Activated CD4-positive, CD25-positive, alpha-beta regulatory T cell treated with anti-CD3 and anti-CD28 coated beads, Interleukin-2, amount 50 U/mL, for 16 hours (primary cell): ENCODE measurements at places on chromosomes 1 and 21.

GRCh38 chr1:189682591-189682990 lies 795.1 kb downstream of the BRINP3 start:
- DNase-seq = no peak

DNA sequence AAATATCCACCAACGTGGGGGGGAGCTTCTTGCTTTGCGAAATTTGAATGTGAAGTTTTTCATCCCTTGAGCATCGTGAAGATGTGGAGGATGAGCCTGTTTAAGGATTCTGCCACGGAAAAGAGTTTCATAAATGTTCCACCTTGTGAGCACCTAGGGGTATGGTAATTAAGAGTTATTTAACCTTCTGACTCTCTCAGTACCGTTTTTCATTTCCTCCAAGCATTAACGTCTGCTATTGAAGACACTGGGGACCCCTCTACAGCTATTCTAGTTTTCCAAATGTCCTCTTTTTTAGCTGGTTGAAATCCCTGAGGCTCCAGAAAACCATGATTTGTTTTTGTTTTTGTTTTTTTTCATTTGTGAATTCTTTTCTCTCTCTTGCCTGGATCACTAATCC lies 79.1 kb upstream of the GALNT2 start:
- no peak for DNase-seq

DNA sequence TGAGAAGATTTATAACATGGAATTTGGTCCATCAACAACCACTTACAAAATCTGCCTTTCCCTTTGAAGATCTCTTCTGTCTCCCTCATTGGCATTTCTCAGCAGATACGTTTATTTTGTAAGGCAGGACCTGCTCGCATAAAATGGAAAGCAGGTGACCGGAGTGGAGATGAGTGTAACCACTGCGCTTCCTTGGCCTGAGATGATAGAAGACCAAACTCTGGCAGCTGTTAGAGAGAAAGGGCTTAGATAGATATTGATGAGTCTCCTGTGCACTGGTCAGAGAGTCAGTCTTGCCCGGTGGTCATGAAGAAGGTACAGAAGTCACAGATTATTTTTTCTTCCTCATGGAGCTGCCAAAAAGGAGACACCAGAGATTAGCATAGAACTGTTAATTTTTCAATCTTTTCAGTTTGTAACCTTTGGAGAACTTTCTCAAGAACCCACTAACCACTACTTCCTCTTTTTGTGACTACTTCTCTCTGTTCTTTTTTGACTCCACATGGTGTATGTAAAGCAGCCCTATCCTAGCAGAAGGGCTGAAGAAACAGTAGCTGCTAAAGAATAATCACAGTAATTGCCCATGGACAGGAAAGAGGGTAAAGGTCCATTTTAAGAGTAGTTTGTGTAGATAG lies 47.6 kb downstream of the FCRL3 start:
- no peak for DNase-seq

DNA sequence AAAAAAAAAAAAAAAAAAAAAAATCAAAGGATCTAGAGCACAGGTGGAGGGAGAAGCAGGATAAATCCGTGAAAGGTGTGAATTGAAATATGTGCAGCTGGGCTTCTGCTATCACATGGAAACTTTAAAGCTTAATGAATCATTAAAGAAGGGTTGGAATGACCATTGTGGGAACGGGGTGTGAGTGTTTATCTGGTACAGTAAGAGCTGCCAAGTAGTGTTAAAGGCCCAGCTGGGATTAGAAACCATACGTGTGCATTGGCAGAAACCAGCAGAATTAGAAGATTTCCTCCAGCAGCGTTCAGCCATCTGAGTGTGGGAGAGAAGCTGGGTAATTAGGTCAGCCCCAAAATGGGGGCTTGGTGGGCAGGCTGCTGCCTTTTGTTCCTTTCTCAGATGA lies 13.5 kb downstream of the FALEC start:
- DNase-seq = no peak

GRCh38 chr1:192002063-192002462 lies 156.2 kb upstream of the RGS18 start:
- no peak for DNase-seq

DNA sequence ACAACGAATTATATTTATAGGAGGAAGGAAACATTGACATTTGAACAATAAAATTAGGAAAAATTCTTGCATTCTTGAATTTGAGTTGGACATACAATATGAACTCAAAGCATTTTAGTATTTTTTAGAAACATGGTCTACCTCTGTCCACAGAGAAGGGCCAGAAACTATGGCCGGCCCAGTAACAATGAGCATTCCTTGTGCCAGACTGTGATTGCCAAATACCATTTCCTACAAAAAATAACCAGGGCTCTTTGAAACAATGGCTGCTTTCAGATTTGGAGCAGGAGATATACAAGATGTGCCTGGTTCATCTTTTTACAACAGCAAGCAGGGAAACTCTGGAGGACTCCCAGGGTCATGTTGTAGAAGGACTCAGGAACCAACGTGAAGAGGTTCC lies 38.4 kb downstream of the NOS1AP start:
- no peak for DNase-seq

- no peak for DNase-seq
Measured at GRCh38 chr1:7535016-7535415, 236.1 kb upstream of the VAMP3 start.

DNA sequence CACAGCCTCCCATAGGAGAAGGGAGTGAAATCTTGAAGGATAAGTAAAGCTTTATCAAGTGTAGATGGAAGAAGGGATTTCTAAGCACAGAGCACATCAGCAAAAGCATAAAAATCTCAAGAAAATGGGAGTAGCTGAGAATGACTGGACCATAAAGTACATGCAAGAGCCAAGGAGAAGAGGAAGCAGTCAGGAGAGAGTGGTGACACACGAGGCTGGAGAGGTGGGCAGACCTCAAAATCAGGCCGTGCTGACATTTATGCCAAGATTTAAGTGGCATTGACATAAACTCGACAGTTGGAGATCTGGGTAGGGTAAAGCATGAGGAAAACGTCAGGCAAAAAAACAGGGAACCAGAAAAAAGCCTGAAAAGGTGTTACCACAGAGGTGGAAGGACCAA lies 62.3 kb downstream of the GFI1 start:
- no peak for DNase-seq

- no peak for DNase-seq
Measured at GRCh38 chr1:42315500-42315899, 19.5 kb downstream of the FOXJ3 start.

GRCh38 chr1:39698568-39698967 lies 7.3 kb upstream of the HPCAL4 start:
- DNase-seq = no peak

GRCh38 chr1:108140177-108140576 lies 60.0 kb downstream of the SLC25A24 start:
- DNase-seq = no peak

DNA sequence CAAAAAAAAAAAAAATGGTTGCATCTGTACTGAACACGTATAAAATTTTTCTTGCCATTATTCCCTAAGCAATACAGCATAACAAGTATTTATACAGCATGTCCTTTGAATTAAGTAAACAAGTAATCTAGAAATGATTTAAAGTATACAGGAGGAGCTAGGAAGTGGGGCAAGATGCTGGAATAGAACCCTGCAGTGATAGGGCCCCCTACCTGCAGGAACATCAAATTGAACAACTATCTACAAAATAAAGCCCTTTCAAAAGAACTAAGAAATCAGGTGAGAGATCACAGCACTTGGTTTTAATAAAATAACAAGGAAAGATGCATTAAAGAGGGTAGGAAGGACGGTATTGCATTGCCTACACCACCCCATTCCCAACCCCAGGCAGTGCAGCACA lies 10.9 kb downstream of the TSHB start:
- no peak for DNase-seq

DNA sequence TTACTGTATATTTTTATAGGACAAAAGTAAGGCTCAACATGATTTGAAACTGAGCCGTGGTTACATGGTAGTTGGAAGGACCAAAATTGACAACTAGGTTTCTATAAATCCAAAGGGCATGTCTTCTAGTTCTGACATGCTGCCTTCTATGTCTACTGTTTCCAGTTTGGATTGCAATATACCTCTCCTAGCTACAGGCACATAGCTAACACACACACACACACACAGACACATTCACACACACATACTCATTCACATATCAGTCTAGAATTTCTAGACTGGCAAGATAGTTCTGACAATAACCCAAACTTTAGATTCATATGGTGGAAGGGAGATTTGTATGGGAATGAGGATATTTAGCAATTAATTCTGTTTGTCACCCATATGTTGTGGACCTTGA lies 544.8 kb upstream of the CAMK1G start:
- DNase-seq = no peak

GRCh38 chr1:228850141-228851100 lies 115.1 kb downstream of the RHOU start:
- no peak for DNase-seq

- no peak for DNase-seq
Measured at GRCh38 chr1:164064501-164064900, 494.5 kb upstream of the PBX1 start.

GRCh38 chr1:201356701-201357100 lies 20.8 kb downstream of the TNNT2 start:
- DNase-seq = no peak

GRCh38 chr1:244953901-244954300 lies 89.6 kb upstream of the HNRNPU start:
- DNase-seq = no peak

DNA sequence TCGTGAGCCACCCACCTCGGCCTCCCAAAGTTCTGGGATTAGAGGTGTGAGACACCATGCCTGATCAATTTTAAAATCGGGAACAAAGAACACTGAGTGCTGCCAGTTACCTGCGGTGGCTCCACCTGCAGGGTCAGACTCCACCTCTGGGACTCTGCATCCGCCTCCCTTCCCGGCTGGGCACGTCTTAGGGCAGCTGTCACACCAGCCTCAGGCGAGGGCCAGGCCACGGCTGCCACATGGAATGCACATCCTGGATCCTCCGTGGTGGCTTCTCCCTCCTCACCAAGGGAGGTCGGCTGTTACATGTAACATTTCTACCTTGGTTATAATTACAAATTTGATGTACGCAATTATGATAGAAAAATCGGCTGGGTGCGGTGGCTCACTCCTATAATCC lies 5.9 kb upstream of the MXRA8 start:
- DNase-seq = no peak

DNA sequence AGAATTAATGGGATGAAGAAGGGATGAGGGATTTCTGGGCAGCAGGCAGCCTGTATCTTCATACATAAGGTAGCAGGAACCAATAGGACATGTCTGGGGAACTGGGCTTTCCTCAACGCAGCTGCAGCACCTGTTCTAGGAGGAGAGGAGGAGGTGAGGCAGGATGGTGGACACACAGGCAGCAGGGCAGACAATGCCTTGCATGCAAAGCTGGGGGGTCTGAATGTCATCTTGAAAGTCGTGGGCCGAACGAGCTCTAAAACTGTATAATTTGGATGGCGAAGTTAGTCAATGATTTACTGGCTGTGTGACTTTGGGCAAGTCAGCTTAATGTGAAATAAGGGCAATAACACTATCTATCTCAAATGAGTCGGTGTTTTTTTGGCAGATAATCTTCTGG lies 124.4 kb downstream of the BEND5 start:
- DNase-seq = no peak

DNA sequence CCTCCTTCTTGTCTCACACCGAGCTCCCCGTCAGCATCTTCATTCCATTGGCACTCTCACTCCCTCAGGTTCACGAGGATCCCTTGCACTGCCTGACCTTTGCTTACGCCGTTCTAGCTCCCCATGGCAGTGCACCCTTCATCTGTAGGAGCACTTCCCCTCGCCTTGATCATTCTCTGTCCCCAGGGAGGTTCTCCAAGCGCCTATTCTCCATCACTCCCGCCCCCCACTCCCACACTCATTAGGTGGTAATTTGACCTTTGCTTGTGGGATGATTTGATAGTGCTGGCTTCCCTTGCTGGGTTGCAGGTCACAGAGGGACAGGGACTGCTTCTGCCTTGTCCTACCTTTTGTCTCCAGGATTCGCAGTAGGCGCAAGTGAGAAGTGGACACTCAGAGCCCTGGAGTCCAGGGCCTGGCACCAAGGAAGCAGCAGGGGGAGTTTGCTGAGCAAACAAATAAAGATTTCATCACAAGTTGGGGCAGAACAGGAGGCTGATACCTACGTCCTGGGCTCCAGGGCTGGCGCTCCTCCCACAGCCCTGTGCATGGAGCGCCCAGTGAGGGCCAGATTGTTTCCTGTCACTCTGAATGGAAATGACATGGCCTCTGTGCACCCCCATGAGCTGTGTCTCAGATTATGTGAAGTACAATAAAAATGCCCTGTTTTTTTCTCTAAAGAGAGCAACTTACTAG lies 82.0 kb upstream of the RUNX3 start:
- DNase-seq = no peak

GRCh38 chr1:3225661-3226060 lies 156.7 kb downstream of the PRDM16 start:
- DNase-seq = no peak

- DNase-seq = no peak
Measured at GRCh38 chr1:247681288-247681897, 1.9 kb upstream of the OR13G1 start.

GRCh38 chr1:159012495-159012894 lies 2.8 kb downstream of the IFI16 start:
- DNase-seq = peak; percentile 32

GRCh38 chr21:29524055-29524454 lies 225.3 kb downstream of the BACH1 start:
- no peak for DNase-seq

GRCh38 chr1:202145068-202145743 lies 669 bp upstream of the ARL8A start:
- DNase-seq = no peak

DNA sequence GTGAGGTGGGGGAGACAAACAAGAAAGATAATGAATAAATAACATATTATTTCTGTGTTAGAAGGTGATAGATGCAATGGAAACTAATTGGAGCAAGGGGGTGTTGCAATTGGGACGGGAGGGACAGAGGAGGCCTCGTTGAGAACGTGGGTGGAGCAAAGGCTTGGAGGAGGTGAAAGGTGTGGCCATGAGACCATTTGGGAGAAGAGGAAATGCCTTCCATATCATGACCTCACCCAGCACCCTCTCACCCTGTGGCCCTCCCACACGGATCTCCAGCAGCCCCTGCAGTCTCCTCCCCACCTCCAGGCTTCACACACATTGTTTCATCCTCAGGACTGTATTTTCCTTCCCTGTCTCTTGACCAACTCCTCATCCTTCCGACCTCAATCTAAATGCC lies 85.3 kb upstream of the ARHGAP29 start:
- DNase-seq = no peak

DNA sequence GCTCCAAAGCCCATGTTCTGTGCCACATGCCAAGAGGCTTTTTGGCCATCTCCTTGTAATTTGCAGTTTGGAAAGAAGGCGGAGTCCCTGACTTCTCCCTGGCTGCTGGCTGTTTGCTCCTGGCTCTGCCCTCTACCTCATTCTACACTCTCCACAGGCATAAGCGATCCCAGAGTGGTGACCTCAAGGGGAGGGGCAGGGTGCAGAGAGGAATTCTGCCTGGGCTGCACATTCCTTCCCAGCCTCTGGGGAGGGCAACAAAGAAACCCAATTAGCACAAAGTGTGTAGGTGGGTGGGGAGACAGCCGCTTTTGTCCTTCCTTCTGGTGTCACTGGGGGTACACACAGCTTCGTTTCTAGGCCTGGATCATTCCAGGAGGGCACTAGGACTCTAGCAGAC lies 95.3 kb downstream of the HIVEP3 start:
- no peak for DNase-seq

GRCh38 chr1:95278173-95279006 lies 44.4 kb downstream of the RWDD3 start:
- DNase-seq = no peak

- DNase-seq = no peak
Measured at GRCh38 chr1:25825605-25826004, 5.9 kb downstream of the MTFR1L start.
